Suppressor macrophage (primary cell): ENCODE measurements at places on chromosomes 12 and 14.

GRCh38 chr14:99472937-99473336 is 7.7 kb downstream of the SETD3 start:
- no peak for DNase-seq

DNA sequence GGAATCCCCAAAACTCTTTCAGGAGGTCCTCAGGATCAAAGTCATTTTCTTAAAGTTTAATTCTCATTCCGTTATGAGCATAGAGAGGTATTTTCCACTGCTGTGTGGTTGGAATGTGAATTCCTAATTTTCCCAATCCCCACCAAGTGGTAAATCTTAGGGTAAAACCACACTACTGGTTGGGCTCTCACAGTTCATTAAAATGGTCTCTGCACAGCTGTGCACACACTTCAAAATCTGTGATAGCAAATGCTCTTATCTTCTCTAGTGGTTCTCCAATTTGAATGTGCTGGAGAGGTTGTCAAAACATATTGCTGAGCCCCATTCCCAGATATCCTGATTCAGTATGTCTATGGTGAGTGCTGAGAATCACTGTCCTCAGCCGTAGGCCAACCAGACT is 189.1 kb downstream of the BMP4 start:
- DNase-seq: no peak

DNA sequence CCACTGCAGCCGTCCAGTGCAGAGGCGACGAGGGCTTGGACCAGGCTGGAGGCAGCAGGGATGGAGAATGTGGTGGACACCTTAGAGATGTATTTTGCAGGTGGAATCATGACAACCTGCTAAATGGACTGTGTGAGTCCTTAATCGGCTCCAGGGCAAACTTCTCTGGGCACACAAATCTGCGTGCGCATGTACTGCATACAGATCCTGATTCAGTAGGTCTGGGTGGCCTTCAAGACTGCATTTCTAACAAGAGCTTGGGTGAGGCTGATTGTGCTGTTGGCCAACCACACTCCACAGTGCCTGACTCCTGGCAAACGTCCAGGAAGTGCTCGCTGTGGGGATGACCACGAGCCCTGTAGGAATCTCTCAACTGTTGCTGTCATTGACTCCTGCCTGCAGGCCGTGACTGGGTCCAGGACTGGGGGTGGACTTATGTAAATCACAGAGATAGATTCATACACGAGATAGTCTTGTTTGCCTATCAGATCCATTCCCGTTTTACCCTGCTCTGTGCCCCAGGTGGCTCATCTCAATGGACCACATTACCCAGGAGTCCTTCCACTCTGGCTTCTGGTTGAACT is 27.2 kb downstream of the JDP2 start:
- DNase-seq: peak; percentile 59

DNA sequence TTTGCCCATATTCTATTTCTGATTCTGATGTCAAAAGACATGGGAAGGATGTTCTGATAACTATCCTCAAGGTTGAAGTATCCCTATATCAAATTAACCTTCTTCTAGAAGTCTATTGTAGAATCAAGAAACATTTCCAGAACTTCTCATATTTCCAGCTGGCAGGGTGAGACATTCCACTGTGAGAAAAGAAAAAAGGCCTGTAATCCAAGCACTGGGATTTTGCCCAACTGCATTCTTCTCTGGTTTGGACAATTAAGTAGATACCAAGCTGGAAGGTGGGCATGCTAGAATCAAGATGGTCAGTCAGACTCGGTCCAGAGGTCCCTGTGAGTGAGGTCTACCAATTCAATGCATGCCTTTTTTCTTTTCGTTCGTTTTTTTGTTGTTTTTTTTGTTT is 60.9 kb downstream of the MAP3K9 start:
- DNase-seq: no peak

DNA sequence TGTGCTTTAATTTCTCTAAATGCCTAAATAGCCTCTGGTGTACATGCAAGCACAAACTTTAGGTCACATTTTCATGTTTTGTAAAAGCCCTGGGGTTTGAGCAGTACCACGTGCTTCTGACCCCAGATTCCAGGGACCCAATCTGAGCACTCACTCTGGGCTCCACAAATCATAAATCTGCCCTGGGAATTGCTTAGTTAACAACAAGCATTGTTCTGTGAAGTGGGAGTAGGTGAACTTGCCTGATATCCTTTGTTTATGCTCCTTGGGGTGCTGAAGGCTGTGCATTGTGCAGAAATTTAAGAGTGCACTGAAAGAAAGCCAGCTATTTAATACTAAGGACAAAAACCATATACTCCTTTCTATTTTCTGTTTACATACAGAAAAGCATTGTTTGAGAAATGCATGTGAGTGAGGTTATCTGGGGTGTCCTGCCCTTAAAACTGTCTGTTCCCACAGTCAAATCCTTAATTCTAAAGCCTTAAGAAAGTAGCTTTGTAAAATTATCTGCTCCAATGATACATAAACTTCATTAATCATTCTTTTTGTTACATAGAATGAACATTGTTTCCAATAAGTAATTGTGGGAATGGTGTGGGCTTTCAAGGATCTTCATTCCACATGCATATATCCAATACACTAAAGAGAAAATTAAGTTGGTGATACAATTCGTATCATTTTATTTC is 258.6 kb upstream of the NPAS3 start:
- DNase-seq: no peak

- DNase-seq: no peak
Measured at GRCh38 chr12:49933796-49934195, 16.7 kb upstream of the AQP2 start.

DNA sequence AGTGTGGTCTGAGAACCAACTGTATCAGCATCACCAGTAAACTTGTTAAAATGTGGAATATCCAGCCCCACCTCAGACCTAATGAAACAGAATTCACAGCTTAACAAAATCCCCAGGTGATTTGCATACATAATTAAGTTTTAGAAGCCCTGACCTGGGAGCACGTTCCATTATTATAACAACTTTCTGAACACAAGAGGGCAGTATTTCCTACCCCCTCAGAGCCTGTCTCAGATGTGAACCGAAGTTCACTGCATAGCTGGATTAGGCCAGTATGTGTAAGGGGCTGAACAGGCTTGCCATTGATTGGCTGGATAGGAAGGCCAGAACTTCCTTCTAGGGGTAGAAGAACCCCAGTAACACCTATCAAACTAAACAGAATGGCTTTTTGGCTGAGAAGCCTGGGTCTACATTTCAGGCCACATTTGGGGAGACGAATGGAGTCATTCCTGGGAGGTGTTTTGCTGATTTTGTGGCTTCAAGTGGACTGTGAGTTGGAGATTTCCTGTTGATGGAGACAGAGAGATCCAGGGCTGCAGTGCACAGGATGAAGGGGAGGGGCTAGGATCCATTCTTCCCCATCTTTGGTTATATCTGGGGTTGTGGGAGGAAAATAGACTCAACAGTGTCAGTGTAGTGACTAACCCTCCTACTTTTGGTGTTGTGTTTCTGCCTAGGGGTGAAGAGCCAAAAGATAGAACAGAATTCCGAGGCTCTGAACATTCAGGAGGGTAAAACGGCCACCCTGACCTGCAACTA is 94.7 kb upstream of the OR4E1 start:
- DNase-seq: peak; percentile 24

DNA sequence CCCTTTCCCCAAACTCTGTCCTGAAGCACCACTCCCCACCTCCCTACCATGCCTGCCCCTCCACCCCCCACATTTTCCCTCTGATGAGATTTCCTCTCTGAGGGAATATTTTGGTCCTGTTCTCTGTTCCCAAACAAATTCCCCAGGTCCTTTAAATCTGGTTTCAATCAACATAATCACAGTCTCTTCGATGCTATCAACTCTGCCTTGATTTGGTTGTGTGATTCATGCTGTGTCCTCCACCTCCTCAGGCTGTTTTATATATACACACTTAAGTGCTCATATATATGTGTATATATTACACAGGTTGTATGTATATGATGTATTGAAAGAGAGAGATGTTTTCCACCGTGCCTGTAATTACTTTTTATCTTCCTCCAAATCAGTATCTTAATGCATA is 36.0 kb downstream of the NTF3 start:
- no peak for DNase-seq

DNA sequence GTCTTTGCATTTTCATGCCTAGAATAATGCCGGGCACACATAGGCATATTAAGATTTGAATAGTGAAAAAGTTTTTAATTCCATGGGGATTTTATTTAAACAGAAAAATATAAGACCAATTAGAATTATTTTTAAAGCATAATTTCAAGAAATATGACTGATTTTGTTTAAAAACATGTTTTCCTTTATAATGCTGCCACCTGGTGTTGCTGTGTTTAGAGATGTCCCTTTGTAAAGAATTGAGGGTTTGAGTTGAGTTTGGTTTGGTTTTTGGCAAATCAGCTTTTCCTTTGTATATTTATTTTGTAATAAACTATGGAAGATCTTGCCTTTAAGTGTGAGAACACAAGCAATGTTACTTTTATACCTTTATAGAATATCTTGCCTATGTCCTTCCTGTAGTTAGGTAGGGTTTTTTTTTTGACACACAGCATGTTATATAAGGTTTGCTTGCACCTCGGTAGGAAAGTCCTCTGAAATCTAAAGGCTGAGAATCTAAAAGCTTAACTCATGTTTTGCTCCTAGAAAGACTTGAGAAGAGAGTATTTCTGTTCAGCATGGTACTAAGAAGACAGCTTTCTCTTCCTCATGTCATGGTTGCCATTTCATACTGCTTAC is 31.4 kb upstream of the SNAPC1 start:
- DNase-seq: peak; percentile 45

- no peak for DNase-seq
Measured at GRCh38 chr14:61836807-61837206, 74.6 kb downstream of the SNAPC1 start.

- no peak for DNase-seq
Measured at GRCh38 chr14:84152452-84152851, 1377.5 kb upstream of the FLRT2 start.

- no peak for DNase-seq
Measured at GRCh38 chr12:68497702-68498101, 113.0 kb upstream of the RAP1B start.

- DNase-seq: peak; percentile 21
Measured at GRCh38 chr14:29858299-29858698, 69.3 kb downstream of the PRKD1 start.

- no peak for DNase-seq
Measured at GRCh38 chr14:83006121-83006670, 1472.5 kb upstream of the SEL1L start.

DNA sequence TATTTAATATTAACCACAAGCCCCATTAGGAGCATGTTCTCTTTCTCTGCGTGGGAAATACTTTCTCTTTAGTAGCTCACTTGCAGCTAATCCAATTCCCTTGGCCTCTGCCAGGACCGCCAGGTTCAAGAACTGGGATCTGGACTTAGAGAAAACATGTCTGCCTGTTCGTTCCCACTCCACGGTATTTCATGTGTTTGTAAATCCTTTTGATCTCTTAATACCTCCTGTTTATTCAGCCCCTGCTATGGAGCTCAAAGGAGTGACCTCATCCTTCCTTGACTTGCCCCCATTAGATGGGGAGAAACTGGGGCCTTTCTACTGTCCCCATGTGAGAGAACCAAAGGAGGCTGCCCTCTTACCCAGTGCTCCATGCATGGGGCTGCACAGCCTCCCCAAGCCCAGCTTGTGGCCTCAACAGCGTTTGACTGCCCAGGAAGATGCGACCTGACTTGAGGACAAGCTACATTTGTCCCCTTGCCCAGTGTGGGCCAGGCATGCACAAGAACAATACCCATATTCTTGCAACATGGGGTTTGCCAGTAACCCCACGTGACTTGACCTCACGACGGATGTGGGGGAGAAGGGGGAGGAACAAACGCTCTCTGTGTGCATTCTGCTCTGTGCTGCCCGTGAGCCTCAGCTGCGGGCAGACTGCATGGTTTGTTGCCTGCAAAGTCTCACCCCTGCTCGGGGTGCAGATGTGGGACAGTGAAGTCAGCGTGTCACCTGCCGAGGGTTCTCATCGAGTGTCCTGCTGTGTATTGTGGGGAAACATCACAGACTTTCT is 30.3 kb downstream of the CD9 start:
- DNase-seq: peak; percentile 86

- DNase-seq: no peak
Measured at GRCh38 chr14:86510491-86510890, 980.5 kb downstream of the FLRT2 start.

DNA sequence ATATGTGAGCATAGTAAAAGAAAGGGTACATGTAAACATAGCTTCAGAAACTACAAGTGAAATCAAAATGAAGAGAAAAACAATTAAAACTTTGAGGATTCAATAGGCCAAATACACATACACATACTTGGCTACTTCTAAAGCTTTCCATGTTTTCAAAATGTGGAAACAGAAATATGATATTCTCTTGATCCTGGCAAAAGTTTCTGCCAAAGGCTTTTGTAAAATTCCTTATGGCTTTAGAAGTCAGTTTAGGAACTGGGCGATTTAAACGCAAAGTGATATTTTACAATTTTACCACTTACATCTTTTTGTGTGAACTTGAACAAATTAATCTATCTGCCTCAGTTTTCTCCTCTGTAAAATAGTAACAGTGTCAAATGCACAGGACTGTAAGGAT is 756.4 kb downstream of the C12orf50 start:
- no peak for DNase-seq

- DNase-seq: peak; percentile 90
Measured at GRCh38 chr12:57087010-57087690, 1.8 kb upstream of the NAB2 start.

DNA sequence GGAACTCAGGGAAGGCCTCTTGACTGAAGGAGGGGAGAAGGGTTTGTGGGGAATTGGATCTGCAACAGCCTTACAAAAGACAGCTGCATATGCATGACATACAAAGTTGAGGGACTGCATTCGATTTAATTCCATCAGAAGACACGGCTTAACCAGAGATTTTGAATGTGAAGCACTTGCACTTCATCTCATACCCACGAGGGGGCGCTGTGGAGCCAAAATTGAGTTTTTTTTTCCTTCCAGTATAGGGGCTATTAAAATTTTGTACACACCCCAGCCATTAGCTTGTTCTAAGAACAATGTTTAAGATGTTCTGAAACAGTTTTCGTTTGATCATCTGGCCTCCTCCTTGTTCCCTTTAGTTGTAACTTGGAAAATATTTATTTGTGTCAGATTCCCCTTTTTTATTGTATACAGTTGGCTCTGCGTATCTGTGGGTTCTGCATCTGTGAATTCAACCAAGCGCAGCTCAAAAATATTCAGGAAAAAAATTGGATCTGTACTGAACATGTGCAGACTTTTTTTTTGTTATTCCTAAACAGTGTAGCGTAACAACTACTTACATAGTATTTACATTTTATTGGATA is 1.6 kb downstream of the SUDS3 start:
- DNase-seq: peak; percentile 68

DNA sequence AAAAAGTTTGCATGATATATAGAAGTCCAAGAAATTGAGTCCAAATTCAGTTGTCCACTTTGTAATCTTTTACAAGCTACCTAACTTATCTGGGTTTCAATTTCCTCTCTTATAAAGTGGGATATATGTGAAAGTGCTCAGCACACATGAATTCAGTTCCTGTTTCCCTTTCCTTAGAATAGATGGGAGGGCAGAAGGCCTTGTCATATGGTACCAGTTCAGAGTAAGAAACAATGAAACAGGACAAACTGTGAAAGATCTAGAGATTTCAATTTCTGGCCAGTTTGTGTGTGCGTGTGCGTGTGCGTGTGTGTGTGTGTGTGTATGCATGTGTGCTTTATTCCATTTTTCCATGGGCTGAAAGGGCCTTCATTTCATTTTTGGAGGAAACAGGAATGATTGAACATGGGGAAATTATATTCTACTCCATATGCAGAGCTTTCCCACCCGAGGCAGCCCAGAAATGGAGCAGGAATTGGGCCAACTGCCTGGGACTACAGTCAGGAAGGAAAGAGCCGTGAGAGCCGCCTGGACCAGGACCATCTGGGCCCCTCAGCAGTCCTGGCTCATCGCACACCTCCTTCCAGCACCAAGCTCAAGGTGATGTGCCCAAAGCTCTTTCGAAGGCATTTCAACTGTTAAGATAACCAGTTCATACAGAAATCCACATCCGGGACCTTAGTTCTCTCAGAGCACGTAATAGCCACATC is 183.2 kb downstream of the EPS8 start:
- no peak for DNase-seq
